ENCODE measurements at places on chromosomes 1 and 21.

GRCh38 chr1:54965624-54966340, 14.6 kb upstream of the TMEM61 start:
- peak; percentile 37 for DNase-seq

DNA sequence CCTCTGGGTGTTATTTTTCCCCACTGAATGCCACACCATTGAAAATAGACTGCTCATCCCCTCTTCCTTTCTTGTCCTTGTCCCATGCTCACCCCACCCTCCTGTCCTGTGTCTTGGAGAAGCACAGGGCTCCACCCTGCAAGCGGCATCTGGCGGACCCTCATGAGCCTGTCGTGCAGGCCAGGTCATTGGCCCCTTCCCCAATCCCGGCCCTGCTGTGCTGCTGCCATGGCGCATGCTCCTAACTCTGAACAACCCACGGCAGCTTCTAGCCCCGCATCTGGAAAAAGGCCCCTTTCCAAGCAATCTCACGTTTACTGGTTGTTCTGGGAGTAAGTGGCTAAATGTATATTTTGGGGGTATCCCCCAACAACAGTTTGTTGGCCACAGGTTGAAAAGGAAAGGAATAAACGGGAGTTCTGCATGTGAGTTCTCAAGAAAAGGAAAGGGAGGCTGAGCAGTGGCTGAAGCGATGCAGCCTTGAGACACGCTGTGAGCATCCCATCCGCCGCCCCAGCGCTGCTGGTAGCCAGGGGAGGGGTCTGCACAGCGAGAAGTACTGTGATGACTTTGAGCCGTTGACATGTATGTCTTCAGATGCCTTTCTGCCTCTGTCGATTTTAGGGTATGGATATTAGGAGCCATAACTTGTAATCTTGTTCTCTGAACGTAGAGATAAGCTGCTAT, 16.3 kb downstream of the AGMAT start:
- no peak for DNase-seq

GRCh38 chr1:83026745-83027144, 972.2 kb downstream of the TTLL7 start:
- peak; percentile 16 for DNase-seq

- DNase-seq, result no peak
Observed at GRCh38 chr1:2941907-2942306, 79.4 kb upstream of the ACTRT2 start.

GRCh38 chr1:27570784-27571183, 33.2 kb downstream of the AHDC1 start:
- DNase-seq, result no peak

DNA sequence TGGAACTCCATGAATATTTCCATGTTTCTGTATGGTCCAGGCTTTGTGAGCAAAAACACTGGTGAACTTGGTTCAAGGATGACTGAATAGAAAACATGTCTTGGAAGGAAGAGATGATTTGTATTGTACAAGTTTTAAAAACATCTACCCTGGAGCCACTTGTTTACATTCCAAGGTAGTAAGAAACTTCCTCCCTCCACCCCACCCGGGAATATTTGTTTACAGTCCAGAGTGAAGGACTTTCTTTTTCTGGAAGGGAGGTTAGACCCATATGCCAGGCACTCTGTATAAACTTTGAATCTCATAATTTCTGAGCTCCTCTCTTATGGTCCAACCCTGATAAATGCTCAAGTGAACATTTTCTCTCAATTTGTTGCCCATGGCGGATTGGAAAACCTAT, 323.3 kb upstream of the LYPLAL1 start:
- DNase-seq, result peak; percentile 39

- DNase-seq, result peak; percentile 27
Observed at GRCh38 chr1:241593186-241593585, 47.0 kb downstream of the CHML start.

DNA sequence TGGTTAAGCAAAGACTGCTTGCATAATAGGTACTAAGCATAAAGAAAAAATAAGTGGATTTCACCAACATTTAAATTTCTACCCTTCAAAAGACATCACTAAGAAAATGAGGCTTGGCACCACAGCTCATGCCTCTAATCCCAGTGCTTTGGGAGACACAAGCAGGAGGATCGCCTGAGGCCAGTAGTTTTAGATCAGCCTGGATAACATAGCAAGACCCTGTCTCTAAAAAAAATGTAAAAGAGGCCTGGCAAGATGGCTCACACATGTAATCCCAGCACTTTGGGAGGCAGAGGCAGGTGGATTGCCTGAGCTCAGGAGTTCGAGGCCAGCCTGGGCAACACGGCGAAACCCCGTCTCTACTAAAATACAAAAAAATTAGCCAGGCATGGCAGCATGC, 73.0 kb downstream of the PIGK start:
- no peak for DNase-seq

DNA sequence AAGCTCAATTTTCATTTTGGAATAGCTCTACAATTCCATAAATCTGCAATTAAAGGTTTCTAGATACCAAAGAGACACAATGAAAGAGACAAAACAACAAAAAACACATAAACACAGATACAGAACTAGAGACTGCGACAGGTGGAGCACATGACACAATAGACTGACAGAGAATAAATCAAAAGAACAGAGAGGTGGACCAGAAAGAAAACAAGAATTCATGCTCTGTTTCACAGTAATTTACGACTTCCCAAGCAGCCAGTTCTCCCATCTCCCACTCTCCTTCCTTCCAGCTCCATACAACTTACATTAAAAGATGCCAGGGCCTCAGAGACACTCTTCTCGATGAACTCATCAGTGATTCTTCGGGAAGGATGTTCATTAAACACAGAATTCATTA, 15.1 kb upstream of the RBM8A start:
- no peak for DNase-seq

DNA sequence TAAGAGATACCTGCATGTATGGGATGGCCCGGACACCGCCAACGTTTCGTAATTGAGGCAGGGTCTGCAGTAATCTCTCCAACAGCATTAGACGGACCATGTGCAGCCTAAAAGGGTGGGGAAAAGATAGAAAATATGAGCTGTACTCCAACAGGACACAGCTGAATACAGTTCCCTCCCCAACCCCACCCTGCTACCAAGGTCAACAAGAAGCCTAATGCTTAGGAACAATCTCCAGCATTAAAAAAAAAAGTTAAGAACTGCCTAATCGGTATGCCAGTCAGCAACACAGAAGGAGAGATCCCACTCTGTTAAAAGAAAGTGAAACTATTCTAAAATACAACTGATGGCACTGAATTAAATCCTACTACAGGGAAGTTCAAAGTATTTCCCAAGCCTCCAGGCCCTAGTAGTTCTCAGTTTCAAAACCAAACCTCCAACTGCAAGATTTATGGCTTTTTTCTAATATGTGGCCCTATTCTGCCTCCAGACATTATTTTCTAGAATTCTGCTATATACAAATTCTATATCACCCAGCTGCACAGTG, 81.0 kb downstream of the UBR4 start:
- DNase-seq, result no peak

DNA sequence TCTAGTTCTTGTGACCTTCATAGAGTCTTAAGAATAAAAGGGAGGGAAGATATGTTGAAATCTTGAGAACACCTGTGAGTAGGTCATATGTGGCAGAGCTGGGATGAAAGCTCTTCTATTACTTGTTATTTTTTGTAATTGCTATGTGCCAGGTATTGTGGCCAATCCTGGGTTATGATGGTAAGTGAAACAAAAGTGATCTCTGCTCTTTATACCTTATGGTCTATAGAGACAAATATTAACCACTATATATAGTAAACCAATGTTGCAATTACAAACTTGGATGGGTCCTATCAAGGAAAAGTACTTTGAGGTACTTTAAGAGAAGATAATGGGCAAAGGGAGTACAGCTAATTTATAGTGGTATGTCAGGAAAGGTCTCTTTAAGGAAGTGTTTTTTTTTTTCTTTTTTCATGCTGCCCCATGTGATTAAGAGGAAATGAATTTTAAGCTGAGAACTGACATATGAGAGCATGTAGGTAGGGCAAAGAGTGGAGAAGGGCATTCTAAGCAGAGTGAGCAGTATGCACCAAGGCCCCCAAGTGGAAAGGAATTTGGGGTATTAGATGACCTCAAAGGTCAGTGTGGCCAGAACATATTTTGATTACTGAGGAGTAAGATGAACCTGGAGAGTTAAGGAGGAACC, 43.3 kb downstream of the POU2F1 start:
- DNase-seq, result peak; percentile 5
